ENCODE measurements at places on chromosomes 12 and 14.

GRCh38 chr14:100433428-100433814, 110.3 kb downstream of the SLC25A47 start:
- DNase-seq = no peak

GRCh38 chr12:54156578-54156977, 32.2 kb downstream of the SMUG1 start:
- DNase-seq = no peak

- peak; percentile 77 for DNase-seq
Measured at GRCh38 chr12:62933602-62934238, 1.2 kb downstream of the PPM1H start.

DNA sequence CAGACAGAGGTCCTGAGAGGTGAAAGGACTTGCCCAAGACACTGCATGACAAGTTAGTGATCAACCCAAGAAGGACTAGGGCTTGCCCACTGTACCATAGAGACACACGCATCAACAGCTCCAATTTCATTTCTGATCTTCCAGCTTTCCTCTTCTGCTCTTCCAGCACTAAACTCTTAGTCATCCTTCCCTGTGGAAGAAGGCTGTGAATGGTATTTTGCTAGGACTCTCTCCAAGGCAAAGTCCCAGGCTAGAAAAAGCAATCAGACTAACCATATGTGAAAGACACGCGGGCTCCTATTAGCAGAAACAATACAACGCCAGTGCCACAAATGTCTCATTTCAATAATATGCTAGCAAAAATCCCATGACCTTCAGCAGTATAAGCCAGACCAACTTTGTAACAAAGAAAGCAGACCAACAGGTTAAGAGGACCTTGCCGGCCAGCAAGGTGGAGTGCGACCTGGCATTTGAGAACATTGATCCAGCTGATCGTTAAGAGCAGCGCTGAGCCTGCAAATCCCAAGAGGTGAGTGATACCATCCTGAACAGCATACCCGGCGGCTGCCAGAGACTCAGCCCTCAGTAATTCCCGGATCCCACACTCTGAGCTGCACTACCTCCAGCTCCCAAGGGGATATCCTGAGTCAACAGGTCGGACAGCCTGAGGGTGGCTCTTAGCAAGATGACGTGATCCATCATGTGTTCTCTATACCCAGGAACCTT, 132.5 kb downstream of the FOXN3 start:
- peak; percentile 63 for DNase-seq

DNA sequence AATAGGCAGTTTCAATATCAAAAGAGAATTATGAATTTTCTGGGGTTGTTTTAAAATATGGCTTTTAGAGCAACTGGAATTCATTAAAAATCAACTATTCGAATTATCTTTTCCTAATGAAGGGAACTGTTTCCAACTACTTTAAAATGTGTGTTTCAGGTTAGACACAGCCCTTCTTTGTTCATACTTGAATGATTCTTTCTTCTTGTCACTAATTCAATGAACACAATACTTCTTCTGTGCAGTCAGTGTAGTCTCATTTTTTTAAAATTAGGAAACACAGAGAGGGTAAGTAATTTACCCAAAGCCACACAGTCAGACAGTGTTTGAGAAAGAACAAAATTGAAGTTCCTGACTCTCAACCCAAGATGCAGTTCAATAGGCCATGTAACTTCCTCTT, 414.0 kb downstream of the CCDC91 start:
- DNase-seq = no peak

Measured in NCI-H1417 (cell line).